AG08395 (cell line): ENCODE measurements at places on chromosomes 2 and 18.

DNA sequence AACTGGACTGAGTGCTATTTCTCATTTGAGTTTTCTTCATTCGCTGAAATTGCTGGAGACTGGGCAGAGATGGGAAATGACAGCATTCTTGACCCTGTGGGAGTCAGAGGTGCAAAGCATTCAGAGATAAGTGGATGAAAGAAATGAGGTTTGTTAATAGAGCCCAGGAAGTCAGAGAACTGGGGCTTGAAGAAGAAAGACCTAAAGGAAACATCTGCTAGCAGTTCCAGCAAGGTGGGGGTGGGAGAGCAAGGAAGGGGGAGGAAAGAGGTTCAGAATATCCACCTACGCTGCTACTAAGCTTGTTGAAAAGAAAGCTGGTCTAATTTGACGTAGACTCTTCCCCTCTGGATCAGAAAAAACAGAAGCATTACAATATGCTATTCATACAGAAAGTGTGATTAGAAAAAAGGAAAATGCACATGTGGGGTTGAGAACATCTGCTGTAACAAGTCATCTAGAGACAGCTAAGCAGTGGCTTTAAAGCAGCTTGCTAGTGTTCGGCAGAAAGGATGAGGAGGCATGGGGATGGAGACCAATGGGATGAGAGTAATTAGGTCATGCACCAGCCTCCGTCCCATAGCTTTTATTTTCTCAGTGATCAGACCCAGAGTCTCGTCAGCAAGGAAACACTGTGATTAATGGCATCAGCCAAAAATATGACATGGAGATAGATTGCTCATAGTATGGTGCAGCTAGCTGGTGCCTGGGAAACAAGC lies 29.7 kb downstream of the NAB1 start:
- no peak for DNase-seq

DNA sequence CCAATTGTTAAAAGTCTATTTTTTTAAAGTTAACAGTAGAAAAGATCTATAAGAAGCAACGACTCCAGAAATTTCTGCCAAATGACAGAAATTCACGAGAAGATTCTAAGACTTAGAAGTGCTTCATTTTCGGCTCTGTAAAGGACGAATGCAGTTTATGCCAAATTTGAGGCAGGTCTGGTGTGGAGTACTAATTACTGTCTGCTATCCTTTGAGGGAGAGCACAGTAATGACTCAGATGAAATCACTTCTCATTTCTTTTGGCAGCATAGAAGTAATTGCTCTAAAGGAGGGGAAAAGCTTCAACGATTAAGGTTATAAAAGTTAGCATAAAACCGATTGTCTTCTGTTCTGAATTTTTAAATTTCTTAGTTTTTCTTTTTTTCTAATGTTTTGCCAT lies 11.4 kb downstream of the G6PC2 start:
- no peak for DNase-seq

DNA sequence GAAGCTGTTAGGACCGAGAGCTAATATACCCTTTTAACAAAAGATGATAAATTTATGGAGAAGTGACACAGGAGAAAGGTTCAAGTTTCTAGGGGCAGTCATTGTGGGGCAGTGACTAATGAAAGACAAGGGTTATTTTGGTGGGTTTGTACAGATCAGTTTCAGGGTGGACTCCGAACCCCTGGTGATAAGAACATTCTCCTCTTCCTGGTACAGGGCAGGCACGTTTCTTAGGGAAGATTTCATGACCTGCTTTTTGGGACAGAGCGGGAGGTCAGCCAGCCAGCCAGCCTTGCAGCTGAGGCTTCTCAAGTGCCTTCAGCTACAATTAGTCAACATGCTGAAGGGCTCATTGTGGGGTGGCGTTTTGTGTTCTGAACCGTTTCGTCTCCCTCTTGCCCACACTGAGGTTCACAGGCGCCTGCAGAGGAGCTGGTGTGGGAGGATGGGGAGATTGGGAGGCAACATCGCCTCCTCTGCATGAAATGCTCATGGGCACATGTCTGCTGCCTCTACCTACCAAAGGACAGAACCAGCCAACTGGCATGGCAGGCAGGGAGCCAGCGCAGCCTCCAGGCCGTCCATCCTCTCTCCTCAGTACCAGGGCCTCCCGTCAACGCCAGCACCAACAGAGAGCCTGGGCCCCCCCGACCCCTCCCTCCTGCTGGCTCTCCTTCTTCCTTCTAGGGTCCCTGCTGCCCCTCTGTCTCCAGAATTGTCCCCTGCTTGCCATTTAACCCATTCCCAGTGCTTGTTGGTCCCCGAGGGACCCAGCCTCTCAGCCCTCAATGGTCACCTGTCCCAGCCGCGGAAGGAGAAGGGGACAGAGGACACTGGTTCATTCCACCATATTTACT lies 9.6 kb downstream of the CHMP1B start:
- no peak for DNase-seq

- DNase-seq, result no peak
Observed at GRCh38 chr2:39720970-39721369, 55.3 kb downstream of the TMEM178A start.

GRCh38 chr2:218276986-218277755 lies 6.9 kb downstream of the PNKD start:
- no peak for DNase-seq

DNA sequence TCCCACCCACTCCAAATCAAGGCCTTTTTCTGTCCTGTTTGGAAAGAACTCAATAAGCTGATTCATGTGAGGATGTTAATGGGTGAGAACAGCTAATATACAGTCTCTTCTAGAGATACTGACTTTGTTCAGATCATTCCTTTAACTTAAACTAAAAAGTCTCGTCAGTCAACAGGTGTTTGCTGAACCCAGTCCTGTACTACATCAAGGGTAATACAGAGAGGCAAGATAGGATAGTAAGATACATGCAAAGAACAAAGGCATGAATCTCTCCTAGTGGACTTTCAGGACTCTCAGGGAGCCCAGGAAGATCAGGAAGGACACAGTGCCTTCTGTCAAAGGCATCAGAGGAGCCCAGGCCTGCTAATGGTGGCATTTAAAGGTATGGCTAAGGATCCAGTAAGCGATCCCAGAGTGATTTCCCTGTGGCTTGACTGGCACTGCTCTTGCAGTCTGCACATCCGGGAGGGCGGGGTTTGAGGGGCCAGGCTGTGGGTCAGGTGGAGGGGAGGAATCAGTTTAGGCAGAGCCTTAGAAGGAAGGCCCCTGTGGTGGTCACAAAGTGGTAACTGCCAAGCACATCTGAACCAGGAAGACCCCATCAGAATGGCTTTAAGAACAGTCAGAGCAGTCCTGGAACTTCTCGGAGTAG lies 54.0 kb downstream of the EPAS1 start:
- no peak for DNase-seq

DNA sequence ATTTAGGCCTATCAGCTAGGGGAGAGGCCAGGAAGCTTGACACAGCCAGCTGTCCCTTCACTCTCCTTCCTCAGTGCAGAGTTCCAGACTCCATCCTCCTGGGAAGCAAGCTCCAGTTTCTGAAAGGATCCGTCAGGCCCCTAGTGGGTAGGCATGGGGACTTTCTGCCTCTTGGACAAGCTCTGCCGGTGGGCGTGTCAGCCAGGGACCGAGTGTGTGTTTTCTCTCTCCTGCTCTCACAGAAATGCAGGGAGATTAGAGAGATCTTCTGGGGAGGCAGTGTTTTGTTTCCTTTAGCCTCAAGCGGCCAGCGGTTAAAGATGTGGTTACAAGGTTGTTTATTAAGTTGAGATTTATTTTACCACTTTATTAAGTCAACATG lies 29.9 kb upstream of the OTOS start:
- DNase-seq, result no peak

DNA sequence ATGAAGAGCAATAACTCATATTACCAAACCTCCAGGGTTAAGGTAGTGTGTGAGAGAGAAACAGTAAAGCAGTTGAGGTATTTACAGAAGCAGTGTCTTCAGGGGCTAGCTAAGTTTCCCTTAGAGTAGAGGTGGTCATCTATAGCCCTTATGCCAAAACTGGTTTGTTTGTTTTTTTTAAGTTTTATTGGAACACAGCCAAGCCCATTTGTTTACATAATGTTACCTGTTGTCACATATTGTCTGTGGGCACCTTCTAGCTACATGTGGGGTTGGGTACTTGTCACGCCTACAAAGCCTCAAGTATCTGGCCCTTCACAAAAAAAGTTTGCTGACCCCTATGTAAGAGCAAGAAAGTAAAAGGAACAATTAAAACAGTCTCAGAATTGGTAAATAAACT lies 39.4 kb downstream of the ACTR2 start:
- DNase-seq, result no peak

GRCh38 chr2:241545106-241545505 lies 13.4 kb upstream of the BOK start:
- peak; percentile 72 for DNase-seq

GRCh38 chr18:5558851-5559250 lies 15.1 kb upstream of the EPB41L3 start:
- no peak for DNase-seq

DNA sequence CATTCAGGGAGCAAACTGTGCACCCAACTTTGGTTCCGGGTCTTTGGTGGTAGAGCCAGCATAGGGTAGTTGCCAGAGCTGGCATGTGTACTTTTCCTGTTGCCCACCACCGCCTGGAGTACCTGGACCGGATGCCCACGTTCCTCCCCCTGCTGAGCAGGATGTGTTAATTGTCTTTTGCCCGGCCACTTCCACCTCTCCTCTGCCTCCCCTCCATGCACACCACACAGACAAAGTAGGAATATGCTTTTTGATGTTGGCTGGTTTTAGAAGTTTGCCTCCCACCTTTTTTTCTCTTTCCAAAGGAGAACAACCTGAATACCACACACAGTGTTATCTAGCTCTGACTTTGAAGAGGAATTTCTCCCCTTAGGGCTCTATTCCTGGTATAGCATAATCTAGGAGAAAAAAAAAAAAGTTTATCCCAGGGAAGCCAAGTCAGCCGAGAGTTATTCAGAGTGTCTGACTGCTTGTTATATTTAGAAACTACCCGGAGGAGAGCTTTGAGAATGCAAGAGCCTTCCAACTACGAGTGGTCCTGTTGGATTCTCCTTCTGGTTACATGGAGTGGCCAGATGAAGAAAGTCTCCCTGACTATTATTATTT lies 111.9 kb downstream of the SETBP1 start:
- DNase-seq, result peak; percentile 26

GRCh38 chr2:39730685-39731302 lies 48.3 kb downstream of the THUMPD2 start:
- peak; percentile 17 for DNase-seq

GRCh38 chr2:104118889-104119288 lies 735.0 kb upstream of the POU3F3 start:
- no peak for DNase-seq

DNA sequence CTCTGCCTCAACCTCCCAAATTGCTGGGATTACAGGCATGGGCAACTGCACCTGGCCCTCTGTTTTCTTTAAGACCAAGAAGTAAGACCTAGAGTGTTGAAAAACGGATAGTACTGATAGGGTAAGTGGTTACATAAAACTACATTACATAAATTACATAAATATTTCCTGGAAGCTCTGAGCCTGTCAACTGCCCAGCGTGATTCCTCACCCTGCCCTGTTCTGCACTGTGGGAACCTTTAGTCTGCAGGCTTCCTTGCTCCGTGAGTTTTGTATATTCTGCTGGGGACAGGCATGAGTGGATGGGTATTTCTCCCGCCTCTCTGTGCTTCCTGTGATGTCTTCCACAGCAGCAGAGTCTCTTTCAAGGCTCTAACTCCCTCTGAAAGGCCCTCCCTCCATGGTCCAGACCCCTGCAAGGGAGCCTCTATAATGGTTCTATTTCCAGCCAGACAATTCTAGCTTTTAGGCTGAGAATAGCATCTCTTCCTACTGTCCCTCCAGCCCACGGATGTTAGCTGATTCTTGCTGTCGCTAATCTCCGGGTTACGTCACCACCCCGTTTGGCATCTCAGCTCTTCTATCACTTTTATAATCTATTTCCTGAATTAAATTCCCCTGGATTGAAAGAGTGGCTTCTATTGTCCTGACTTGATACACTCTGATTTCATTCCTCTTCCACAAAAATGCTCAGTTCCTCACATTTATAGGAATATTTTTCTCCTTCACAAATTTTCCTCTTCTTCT lies 49.5 kb upstream of the PLEKHM3 start:
- no peak for DNase-seq

- no peak for DNase-seq
Observed at GRCh38 chr2:41948397-41948763, 99.4 kb upstream of the PKDCC start.

DNA sequence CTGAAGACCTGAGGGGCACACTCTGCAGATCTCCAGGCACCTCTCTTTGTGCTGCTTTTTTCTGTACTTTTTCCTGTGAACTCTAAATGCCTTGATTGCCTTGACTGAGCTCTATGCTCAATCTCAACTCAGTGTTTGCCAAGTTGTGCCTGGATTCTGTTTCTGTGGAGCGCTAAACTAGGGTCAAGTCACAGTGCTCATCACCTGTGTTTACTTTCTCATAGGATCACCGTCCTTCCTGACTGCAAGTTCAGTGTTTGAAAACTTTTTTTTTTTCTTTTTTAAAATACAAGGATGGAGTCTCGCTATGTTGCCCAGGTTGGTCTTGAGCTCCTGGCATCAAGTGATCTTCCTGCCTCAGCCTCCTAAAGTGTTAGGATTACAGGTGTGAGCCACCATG lies 62.6 kb downstream of the AGPS start:
- no peak for DNase-seq

DNA sequence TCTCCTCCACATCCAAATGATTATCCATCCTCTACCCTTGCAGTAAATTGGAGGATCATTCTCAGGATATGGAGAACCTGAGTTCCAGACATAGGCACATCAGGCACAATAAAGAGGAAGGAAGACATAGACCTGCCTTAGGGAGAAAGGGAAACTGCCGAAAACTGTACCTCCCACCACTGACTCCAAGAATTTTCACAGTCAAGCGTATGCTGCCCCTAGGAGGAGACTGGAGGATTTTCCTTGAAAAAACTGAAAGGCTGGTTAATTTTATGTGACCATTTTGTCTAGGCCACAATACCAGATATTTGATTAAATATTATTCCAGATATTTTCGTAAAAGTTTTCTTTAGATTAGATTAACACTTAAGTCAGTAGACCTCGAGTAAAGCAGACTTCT lies 638.5 kb upstream of the PKDCC start:
- no peak for DNase-seq

DNA sequence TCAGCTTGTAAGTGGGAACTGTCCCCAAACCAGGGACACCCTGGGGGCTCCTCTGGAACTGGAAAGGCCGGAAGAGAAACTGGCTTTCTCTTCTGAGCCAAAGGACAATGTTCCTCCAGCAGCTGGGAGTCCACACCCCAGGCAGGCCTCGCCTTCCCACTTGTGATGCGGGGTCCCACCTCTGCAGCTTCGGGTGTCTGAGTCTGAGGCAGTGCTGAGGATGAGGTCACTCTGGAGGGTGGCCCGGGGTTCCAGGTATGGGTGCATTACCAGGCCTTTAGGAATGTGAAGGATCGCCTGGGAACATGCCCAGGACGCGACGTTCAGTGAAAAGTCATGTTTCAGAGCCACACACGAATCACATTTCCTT lies 18.2 kb upstream of the BOK start:
- DNase-seq, result peak; percentile 21
